Posterior cingulate gyrus (tissue), 11 donors: ENCODE measurements at places on chromosomes 12 and 14.

DNA sequence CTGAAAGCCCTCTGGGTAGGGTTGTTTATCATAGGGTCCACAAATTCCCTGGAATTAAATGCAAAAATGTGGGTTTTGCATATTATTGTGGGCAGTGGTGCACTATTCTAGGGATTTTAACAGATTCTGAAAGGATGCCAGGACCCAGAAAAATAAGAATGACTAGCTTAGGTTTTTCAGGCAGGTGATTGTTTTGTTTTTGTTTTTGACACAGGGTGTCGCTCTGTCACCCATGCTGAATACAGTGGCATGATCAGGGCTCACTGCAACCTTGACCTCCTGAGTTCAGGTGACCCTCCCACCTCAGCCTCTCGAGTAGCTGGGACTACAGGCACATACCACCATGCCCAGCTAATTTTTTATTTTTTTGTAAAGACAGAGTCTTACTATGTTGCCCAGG lies 19.2 kb downstream of the GALNT6 start:
- DNase-seq, result no peak

DNA sequence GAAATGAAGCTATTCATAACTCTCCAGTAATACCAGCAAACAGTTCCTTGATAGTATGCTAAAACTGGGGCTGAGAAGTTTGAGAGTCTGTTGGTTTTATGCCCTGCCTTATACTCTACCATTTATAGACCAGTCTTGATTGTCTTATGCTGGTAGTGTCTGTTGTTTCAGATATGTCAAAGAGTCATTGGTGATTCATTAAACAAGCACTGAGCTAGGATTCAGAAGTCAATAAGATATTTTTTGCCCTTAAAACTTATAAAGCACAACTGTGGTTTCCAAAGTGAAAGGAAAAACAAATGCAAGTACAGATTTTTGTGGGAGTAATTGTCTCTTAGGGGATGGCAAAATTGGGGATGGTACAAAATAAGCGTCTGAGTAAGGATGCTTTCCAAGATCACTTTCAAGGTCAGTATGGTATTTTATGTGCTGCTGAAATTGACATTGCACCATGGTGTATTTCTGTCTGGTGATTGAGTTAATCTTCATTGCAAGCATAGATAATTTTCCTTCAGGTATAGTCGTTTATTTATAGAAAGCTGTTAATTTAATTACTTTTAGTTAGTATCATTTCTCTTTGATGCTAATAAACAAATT lies 289.5 kb upstream of the E2F7 start:
- no peak for DNase-seq

GRCh38 chr12:102824218-102824835 lies 92.7 kb downstream of the PAH start:
- peak; percentile 80 for DNase-seq

DNA sequence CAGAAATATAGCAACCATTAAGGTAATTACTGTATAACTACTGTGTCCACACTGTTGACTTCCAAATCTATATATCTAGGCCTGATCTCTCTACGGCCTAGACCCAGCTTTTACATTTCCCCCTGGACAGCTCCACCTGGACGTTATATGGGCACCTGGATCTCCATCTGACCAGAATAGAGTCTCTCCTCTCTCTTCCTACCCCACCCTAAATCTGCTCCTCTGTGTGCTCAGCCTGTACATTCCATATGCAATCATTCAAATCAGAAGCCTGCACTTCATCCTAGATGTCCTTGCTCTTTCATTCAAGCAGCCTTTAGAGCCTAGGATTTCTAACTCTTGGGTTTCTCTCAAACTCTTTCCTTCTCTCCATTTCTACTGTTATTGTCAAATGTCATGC lies 255.0 kb downstream of the PAX9 start:
- no peak for DNase-seq

- no peak for DNase-seq
Measured at GRCh38 chr12:129662234-129662633, 241.6 kb downstream of the TMEM132D start.
